ENCODE measurements at places on chromosomes 1 and 21.

GRCh38 chr1:226653311-226653921, 85.7 kb downstream of the ITPKB start:
- no peak for DNase-seq

GRCh38 chr1:82612986-82613385, 812.3 kb downstream of the ADGRL2 start:
- DNase-seq, result no peak

- DNase-seq, result no peak
Observed at GRCh38 chr1:175364424-175365076, 172.0 kb upstream of the KIAA0040 start.

- no peak for DNase-seq
Observed at GRCh38 chr1:110021285-110021684, 13.1 kb upstream of the STRIP1 start.

GRCh38 chr1:246165826-246166709, 341.0 kb downstream of the SMYD3 start:
- peak; percentile 76 for DNase-seq

GRCh38 chr1:229845410-229846138, 219.5 kb downstream of the URB2 start:
- DNase-seq, result no peak

DNA sequence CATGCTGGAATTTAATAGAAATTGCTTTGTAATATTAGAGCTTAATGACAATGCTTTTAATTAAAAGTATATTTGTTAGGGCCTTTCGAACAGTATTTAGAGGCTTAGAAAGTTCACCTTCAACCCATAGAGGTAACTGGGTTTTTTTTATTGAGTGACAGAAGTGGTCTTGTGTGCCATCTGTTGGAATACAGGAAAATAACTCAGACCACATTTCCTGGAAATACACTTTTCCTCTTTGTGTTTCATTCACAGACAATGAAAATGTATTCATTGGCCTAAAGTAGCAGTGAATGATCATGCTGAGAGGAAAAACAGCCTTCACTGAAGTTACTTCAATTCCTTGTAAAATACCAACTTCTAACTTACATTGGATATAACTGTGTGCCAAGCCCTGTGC, 83.6 kb upstream of the L1TD1 start:
- DNase-seq, result no peak

- no peak for DNase-seq
Observed at GRCh38 chr21:15631342-15631741, 98.4 kb upstream of the USP25 start.

- DNase-seq, result no peak
Observed at GRCh38 chr1:7470904-7471638, 300.0 kb upstream of the VAMP3 start.

DNA sequence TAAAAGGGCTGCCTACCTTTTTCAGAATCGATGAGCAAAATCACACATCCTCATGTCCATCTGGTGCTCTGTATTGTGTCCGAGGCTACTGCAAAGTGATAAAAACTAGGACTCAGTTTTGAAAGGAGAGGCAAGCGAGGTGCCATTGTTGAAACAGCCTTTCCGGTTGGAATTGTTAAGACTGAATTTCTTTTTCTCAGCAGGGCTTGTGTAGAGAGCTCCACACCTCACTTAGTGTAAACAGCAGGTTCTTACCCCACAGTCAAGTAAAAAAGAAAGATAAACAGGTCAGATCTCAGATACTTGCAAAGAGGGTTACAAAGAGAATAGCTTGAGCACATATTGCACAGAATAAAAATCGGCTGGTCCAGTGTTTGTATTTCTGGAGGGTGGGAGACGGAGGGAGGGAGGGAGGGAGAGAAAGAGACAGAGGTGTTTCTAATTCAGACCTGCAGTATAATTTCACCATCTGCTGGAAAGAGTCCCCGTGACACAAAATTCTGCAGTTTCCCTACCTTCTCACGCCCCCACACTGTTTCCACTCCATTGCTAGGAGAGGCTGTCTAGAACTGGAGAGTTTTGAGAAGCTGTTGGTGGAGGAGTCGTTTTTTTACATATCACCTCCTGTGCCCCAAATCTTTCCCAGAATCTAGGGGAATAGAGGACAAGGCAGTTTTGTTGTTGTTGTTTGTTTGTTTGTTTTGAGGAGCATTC, 82.5 kb downstream of the EDEM3 start:
- DNase-seq, result no peak

- no peak for DNase-seq
Observed at GRCh38 chr1:30572192-30572591, 151.2 kb downstream of the MATN1 start.

- no peak for DNase-seq
Observed at GRCh38 chr1:45033356-45033755, 21.3 kb downstream of the UROD start.

- DNase-seq, result peak; percentile 53
Observed at GRCh38 chr1:26597629-26598039, 68.1 kb downstream of the RPS6KA1 start.

- DNase-seq, result no peak
Observed at GRCh38 chr1:209425959-209426358, 157.6 kb upstream of the CAMK1G start.

DNA sequence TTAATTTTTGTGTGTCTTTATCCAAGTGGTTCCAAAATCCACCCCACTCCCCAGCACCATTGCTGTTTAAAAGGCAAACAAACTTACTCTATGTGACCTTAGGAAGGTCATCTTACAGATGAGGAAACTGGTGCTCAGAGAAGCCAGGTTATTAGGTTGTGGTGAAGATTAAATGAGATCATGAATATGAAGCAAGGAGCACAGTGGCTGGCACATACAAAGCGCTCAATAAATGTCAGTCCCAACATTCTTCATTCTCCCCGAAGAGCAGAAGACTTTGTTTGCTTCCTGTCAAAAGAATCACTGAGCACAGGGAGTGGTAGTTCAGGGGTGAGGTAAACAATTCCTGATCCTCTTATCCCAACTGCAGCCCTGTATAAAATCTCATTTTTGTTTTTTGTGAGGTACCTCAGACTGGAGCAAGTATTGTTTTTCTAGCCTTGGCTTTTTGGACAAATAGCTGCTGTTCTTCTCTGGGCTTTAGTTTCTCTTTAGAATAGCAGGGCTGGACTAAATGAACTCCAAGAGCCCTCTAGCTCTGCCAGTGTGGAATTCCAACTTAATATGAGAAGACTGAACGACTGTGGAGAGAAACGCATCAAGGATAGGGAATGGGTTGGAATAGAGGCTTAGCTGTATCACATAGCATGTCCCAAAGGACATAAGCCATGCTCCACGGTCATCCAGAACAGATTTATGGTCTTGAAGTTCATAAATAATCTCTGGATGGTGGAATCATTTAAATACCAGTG, 455.3 kb upstream of the USP24 start:
- no peak for DNase-seq

- DNase-seq, result peak; percentile 5
Observed at GRCh38 chr21:28337315-28337714, 655.4 kb downstream of the LTN1 start.
